Stomach (tissue), 19 donors: ENCODE measurements at places on chromosomes 5 and 9.
A peak's percentile ranks its signal among the peaks of the same experiment; 100 is the strongest.

DNA sequence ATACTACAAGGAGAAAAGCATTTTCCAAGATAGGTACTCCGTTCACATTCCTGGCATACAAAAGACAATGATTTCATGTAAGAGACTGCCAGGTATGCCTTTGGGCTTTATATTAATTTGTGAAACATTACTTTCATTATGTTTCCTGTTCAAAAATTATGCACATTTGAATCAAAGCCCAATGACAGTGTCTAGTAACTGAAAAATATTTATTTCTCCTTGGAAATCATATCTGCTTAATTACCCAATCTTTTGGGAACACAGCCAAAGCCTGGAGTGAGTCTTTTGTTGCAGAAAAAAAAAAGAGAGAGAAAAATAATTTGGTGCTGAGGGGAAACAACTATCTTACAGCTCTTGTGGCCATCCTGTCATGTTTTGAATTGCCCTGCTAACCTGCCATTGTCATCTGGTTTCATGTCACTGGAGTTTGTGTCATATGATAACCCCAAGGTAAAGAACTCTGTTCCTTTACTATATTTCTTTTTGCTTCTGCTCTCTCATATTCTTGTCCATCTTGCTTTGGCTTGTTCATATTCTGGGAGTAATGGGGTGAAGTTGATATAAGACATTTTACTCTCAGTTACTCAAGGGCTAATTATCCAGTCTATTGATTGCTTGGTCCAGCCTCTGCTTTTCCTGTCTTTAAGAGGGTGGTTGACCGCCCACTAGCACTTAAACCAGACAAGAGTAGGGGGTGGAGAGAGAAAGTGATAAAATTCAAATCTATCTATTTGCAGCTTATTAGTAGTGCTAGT, 238.3 kb upstream of the NUDT12 start:
- DNase-seq, result no peak

DNA sequence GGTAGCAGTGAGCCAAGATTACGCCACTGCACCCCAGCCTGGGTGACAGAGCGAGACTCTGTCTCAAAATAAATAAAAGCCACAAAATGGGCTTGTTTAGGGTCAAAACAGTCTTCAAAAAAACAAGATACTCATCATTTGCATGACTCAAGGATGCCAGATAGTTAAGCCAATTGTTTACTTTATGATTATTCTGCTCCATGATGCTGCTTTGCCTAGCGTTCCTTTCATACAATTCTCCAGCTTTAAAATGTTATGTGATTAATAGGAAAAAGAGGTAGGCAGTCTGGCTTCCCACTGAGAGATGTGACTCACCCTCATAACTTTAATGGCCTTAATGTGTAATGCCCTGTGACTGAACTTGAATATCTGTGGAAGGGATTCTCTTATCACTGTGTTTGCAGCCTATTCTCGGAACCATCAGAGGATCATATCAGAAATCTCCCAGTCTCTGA, 364.6 kb upstream of the TRPC7 start:
- no peak for DNase-seq

GRCh38 chr9:134413112-134413715, 87.0 kb downstream of the RXRA start:
- no peak for DNase-seq

- no peak for DNase-seq
Measured at GRCh38 chr5:153552886-153553285, 62.4 kb downstream of the GRIA1 start.

GRCh38 chr5:168802337-168802736, 223.2 kb upstream of the PANK3 start:
- no peak for DNase-seq

GRCh38 chr5:172878933-172879752, 45.1 kb downstream of the ERGIC1 start:
- DNase-seq, result peak; percentile 72

GRCh38 chr9:26112724-26113123, 434.5 kb upstream of the TUSC1 start:
- DNase-seq, result no peak

GRCh38 chr5:10866913-10867312, 105.9 kb upstream of the DAP start:
- DNase-seq, result no peak

DNA sequence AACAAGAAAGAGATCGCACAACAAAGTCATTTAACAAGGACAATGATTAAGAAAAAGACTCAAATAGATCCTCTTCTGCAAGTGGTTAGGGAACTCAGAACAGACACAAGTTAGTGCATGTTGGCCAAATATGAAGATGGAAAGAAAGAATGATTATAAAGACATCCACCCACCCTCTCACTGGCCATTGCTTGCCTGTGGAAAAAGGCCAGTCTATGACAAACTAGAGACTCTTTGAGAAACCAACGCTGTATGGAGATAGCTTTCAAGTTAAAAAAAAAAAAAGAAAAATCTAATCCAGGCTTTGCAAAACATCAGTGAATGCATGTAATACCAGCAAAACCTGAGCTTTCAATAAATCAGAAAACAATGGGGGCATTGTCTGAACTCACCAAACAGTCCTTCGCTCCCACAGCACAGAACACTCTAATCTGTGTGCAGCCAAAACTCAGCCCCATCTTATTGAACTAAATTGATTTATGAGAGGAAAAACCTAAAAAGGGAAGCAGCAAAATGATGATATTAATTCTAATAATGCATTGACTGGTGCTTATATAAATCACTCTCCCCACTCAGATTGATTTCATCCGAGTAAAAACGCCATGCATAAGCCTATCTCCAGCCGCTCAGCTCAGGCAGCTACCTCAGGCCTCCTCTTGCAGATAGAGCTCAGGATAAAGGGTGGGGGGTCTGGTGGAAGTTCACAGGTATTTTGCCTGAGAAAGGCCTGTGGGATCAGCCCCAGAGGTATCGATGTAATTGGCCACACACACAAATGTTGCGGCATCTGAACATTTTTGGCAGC, 547.1 kb downstream of the CCDC171 start:
- no peak for DNase-seq

- DNase-seq, result no peak
Measured at GRCh38 chr9:120845255-120845654, 2.5 kb upstream of the PSMD5 start.

GRCh38 chr5:176632745-176633144, 2.3 kb downstream of the EIF4E1B start:
- DNase-seq, result no peak
